Motor neuron (in vitro differentiated cells): ENCODE measurements at places on chromosomes 12 and 14. TPM values are rescaled to one million over a fixed set of nuclear protein-coding genes. Genes with fewer than 3 reads are reported as not detected.

The TBK1 gene
- 28.8 and 31.7 TPM in 2 replicates for total RNA-seq

The PAX9 gene
- total RNA-seq = 0.16 and 0.56 TPM in 2 replicates

The CFAP54 gene
- total RNA-seq = 1.4 and 2.6 TPM in 2 replicates

The GTF2H3 gene
- total RNA-seq = 24.2 and 25.1 TPM in 2 replicates

The OTOGL gene
- total RNA-seq = 0.08 and 0.09 TPM in 2 replicates

The KRT83 gene
- not detected in 2 replicates for total RNA-seq

The AMN gene
- 0.23 and 0.73 TPM in 2 replicates for total RNA-seq

The GLS2 gene
- total RNA-seq = 4.3 and 4.9 TPM in 2 replicates

The LMNTD1 gene
- total RNA-seq = 1.2 TPM in 1 of 2 replicates, not detected in the other

The TMEM52B gene
- 0.35 TPM in 1 of 2 replicates, not detected in the other for total RNA-seq

The SPIC gene
- not detected in 2 replicates for total RNA-seq

The NDRG2 gene
- 8.1 and 11.8 TPM in 2 replicates for total RNA-seq

The KCNA5 gene
- 0.63 and 0.65 TPM in 2 replicates for total RNA-seq

The RNASE3 gene
- total RNA-seq = not detected in 2 replicates

The GLI1 gene
- 8.3 and 10.0 TPM in 2 replicates for total RNA-seq

The TMTC2 gene
- total RNA-seq = 11.4 and 18.9 TPM in 2 replicates

The KLHL33 gene
- total RNA-seq = 0.13 and 0.58 TPM in 2 replicates
